ENCODE measurements at places on chromosomes 2 and 18.
A peak's percentile ranks its signal among the peaks of the same experiment; 100 is the strongest.

GRCh38 chr18:30675072-30675471 is 367.5 kb downstream of the DSC3 start:
- DNase-seq: no peak

DNA sequence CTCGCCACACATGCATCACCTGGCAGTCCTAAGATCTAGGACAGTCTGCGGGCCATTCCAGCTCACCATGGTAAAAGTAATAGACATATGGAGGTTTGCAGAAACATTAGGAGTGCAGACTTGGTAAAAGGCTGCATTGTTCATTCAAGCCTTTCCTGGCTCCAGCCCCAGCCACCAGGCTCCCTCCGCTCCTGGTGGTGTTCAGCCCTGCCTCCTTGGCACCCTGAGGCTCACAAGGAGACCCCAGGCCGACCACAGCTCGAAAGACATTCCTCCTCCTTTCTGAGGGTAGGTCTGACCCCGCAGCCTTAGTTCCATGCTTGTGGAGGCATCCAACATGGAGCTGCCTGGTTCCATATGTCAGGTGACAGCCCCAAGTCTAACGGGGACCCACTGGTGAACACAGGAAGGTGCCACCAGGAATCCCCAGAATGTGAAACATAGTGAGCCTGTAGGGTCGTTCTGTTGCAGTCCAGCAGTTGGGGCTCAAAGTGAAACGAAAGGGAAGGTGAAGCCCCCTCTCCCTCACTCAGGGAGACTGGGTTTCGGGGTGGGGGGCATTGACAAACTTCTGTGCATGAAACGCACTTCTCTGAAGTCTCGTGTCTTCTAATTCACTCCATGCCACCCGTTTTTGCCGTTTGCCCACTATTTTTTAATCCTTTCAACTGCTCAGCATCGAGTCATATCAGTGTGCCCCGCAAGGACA is 5.0 kb upstream of the SP100 start:
- no peak for DNase-seq

- DNase-seq: no peak
These were observed 62.1 kb upstream of the TCF7L1 start for GRCh38 chr2:85071096-85071495.

GRCh38 chr2:28976584-28976983 is 4.5 kb upstream of the TOGARAM2 start:
- no peak for DNase-seq

- DNase-seq: no peak
These were observed 35.1 kb downstream of the VPS54 start for GRCh38 chr2:63983986-63984605.

DNA sequence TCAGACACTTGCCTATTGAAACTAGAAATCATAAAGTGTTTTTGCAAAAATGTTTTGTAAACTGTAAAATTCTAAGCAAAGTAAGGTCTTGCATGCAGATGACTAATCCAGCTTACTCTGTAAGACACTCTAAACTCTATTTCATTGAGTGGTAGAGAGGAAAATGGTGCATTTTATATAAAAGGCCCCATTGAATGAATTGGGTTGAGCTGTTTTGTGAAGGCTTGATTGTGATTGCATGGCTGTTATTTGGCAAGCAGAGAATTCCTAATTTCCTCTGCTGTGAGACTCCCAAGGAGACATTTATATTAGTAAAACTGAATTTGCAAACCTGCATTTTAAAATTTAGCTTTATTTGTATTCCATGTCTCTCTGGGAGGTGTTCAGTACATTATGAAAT is 234.5 kb downstream of the PARD3B start:
- DNase-seq: no peak

- DNase-seq: no peak
These were observed 1108.3 kb upstream of the KLHL29 start for GRCh38 chr2:22276696-22277095.

GRCh38 chr2:67311536-67311935 is 85.6 kb upstream of the ETAA1 start:
- no peak for DNase-seq

- DNase-seq: no peak
These were observed 29.6 kb downstream of the ARL4C start for GRCh38 chr2:234467289-234467688.

DNA sequence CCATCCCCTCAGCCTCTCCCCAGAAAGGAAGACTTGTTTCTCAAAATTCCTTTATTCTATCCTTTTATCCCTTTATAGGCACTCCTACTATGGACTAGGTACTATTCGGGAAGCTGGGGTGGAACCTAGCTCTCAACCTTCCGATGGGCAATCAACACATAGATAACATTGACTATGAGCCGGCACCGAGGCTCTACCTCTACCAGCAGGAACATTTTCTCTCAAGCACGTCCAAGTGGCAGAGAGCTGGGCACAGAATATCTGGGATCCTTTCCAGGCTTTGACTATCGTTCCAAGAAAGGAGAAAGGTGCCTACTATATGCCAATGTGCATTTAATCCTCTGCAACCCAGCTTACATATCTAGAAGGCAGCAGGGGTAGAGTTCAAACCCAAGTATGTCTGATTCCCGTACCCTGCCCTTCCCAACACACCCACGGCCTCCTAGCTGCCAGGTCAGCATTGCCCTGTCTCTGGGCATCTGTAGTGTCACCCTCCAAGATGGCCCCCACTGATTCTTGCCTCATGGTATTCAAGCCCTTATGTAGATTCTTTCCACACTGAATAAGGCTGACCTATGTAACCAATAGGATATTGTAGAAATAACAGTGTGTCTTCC is 28.3 kb downstream of the TNS1 start:
- DNase-seq: no peak

GRCh38 chr18:45856531-45856930 is 31.1 kb downstream of the SIGLEC15 start:
- DNase-seq: no peak

DNA sequence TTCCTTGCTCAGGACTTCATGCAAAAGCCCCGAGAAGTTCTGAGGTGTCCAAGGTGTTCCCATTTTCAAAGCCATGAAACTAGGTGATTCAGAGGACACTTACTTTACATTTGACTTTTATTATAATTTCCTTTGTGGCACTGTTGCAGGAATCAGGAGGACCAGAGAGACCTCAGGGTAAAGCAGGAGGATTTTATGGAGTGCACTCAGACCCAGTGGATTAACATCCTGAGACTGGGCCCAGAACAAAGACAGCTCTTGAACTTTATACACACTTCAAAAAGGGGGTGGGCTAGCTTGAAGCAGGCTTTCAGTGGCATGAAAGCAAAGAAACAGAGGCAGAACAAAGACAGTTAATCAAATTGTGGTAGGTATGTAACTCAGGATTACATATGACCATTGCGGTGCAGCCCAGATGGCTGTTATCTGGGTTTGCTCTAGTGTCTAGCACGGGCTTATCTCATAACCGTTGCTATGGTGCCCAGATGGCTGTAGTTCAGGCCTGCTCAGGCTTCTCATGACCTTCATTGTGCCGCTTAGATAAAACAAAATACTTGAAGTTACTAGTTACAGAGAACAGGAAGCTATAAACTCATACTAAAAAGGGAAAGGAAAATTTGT is 39.4 kb downstream of the TMEM182 start:
- DNase-seq: no peak

DNA sequence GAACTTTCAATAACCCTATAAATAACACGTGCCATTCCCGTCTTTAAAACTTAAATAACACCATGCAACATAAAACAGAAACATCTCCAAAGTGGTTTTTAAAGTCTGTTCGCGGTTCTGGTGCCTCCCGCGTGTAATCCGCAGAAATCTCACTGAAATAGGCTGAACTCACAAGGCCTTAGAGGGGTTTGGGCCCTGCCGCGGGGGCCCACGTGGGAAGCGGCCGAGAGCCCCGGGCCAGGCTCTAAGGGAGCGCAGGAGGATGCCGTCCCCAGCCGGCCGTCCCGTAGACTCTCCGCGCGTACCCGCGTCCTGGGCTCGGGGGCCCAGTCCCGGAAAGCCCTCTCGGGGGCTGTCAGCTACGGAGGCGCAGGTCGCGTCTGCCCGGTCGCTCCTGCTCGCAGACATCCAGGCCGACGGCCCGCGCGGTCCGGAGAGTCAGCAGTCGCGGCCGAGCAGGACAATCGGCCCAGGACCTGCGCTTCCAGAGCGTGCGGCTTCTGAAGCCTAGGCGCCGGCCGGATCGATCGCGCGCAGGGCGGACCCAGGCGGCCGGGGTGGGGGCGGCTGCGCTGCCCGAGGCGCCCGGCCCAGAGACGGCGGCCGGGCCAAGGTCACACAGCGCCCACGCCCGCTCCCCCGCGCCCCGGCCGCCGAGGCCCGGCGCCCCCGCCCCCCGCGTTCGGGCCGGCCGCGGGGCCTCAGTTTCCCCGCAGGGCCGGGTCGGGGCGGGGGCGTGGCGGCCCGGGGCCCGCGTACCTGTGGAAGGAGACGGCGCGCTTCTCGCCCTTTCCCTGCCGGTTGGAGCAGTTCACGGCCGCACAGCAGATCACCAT is 558 bp downstream of the THAP4 start:
- peak; percentile 76 for DNase-seq

GRCh38 chr18:29313312-29313711 is 1136.4 kb upstream of the CDH2 start:
- DNase-seq: no peak

DNA sequence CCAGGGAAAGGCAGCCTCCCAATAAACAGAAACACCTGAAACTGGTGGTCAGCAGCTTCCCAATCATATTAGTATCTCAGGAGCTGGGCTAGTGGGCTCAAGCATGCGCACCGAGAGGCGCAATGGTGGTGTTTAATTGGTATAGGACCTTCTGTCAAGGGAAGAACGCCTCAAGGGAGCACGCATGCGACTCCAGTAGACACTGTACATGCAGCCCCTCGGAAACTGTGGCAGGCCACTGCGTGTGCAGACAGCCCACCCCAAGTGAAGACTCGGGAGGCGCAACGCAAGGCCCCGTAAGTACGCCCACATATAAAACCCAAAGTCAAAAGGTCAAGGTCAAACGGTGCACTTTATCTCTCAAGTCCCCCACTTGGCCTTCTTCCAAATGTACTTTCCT is 1405.8 kb downstream of the DPP10 start:
- DNase-seq: no peak

- DNase-seq: no peak
These were observed 2.6 kb downstream of the BAZ2B start for GRCh38 chr2:159613651-159614285.

GRCh38 chr2:74037379-74037860 is 52.7 kb downstream of the TET3 start:
- DNase-seq: peak; percentile 57

DNA sequence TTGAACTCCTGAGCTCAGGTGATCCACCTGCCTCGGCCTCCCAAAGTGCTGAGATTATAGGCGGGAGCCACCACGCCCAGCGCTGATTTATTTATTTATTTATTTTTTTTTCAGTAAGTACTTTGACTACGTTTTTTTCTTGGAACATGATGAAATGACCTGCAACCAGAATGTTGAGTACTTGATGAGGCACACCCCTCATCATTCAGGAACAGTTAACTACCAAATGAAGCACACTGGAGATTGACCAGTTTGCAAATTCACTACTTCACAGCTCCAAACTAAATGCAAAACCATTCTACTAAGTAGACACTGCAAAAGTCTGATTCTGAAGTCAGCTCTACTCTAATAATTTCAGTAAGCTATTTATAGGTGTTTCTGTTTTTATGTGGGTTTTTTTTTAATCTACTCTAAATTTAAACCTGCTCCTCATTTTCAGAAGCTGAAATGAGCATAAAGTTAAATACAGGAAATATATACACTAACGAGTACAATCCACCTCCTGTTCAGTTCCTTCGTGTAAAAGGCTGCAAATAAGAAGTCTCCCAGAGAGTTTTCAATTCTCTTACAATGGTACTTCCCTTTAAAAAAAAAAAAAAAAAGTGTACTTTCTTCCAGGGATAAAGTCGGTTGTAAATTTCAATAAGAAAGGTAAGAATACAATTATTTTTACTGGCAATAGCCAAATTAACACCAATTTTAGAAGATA is 1.4 kb downstream of the GFPT1 start:
- DNase-seq: no peak
